ENCODE measurements at places on chromosomes 2 and 18.

GRCh38 chr2:241071677-241072111 lies 30.4 kb downstream of the MTERF4 start:
- no peak for DNase-seq

DNA sequence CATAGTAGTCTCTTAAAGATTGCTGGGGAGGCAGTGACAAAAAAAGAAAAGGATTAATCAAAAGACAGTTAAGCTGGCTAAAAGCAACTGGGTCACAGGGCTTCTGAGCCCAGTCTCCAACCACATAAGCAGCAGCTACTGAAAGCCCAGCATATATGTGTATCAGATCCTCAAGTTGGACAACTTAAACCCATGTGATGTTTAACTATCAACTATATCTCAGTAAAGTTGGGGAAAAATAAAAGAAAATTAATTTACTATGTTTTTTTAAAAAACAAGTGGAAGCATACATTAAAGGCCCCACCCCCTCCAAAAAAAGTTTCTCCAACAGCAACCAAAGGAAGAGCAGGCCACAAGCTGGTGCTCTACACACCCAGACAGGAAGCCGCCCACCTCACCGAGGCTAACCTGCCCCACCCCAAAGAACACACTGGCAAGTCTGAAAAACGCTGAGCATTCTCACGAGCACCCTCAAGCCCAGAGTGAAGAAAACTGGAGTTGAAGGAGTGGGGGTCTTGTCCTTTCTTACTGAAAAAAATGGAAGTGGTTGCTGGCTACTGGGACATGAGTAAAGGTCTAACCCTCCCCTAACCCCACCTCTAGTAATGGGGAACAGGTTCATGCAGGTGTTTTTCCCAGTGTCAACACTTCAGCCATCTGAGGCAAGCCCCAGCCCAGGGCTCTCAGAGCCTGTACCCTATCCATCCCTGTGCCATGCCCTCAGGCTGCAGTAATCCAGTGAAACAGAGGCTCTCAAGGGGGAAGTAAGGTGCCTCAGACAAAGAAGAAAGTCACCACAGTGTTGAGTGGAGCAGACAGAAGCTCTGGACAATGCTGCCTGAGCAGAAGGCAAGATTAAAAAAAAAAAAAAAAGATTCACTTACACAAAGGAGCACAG lies 106.3 kb downstream of the GYPC start:
- DNase-seq = no peak

- no peak for DNase-seq
Observed at GRCh38 chr2:164014068-164014731, 278.4 kb upstream of the FIGN start.

DNA sequence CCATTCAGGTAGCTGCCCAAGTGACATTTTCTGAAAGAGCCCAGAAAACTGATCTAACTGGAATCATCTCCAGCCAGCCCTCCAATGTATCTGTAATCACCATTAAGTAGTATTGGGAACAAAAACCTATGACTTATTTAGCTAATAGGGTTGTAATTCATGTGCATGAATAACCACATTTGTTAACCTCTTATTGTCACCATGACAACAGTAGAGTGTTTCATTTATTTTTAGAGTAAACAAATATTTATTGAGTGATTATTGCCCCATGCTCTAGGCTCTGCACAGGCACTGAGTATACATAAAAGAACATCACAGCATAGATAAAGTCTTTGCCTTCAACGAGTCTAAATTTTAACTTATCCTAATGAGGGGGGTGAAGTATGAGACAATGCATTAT lies 265.4 kb upstream of the UBE2E3 start:
- DNase-seq = no peak

Measured in chondrocyte (in vitro differentiated cells).